C1 segment of cervical spinal cord (tissue), 14 donors: ENCODE measurements at places on chromosomes 4 and X.

- no peak for DNase-seq
Observed at GRCh38 chr4:38067499-38067898, 107.3 kb downstream of the PTTG2 start.

DNA sequence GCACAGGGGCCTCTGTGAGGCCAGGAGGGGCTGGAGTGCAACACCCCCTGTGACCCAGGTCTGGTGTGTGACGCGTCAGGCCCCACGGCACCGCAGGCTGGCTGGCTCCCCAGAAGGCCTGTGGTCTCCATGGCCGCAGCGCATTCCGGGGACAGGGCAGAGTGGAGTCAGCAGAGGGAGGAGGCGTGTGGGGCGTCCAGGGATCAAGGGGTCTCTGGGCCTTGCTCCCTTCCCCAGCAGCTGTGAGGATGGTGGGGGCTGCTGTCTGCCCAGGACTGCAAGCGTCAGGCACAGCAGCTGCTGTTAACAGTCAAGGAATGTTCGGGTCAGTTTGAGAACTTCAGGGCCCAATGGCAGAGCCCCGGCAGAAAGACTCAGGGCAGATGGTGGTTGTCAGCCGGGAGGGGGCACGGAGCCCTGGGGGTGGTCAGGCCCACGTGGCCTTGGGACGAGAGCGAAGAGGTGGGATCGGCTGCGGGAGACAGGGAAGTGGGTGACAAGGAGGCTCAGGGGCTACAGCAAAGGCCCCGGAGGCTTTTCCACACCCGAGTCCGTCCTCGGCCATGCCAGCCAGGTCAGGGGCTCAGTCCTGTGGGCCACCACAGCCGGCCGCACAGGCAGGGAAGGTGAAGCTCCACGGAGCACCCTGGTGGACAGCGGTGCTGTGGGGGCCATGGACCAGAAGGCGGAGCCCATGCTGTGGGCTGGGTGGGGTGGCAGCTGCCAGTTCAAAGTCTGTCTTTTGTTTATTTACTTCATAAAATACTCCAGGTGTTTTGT is 18.3 kb downstream of the PCGF3 start:
- DNase-seq = no peak

DNA sequence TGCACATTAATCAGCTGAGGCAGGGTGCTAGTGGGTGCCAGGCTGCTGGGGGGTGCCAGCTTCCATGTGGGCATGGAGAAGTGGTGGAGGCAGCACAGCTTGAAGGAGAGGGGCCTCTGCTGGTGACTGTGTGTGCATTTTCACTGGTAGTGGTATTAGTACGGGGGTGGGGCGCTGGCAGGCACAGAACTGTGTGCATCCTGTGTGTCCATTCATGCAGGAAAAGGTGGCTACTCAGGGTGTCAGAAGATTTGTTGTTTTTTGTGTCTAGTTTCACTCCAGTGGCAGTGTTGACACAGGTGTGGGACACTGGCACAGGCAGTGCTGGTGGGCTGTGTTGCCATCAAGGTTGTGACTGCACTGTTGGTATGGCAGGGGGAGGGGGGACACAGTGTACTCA is 1303.6 kb downstream of the FAM133A start:
- no peak for DNase-seq

GRCh38 chr4:48931459-48931858 is 24.9 kb upstream of the OCIAD2 start:
- no peak for DNase-seq

DNA sequence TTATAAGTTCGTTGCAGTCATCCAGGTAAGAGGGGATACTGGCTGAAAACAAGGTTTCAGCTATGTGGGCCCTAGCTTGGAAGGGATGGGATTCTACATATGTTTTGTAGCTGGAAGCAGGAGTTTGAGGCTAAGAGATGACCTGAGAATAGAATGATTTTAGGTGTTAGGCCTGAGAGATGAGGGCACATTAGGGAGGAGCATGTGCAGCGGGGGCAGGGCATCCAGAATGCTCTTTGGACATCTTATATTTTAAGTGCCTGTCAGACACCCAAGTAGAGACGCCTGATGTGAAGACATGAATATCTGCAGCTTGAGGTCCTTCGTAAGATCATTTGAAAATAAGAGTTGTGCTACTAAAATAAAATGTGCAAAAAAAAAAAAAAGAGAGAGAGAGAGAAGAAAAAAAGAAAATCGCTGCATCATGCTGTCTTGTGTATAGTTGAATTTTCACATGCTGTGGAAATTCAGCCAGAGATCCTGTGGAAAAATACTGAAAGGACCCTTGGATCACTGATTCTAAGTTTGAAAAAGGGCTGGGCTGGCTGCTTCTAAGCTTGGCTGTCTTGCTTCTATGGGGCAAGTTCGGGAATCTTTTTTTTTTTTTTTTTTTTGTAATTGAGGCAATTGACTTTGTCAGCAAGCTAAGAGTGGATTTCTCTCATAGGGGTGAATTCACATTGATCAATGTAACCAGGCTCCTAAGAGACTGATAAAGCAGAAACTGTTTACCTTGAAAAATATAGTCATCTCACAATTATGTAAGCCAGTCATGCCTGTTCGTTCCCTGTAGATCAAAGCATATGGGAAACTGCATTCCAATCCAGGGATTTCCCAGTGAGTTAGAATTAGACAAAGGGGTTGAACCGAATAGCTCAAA is 341.0 kb upstream of the GATB start:
- DNase-seq = no peak

GRCh38 chr4:183286590-183287308 is 33.3 kb downstream of the CLDN22 start:
- DNase-seq = no peak

GRCh38 chr4:121144021-121144420 is 20.1 kb downstream of the TNIP3 start:
- no peak for DNase-seq

GRCh38 chrX:101415180-101416145 is 7.4 kb downstream of the HNRNPH2 start:
- peak; percentile 15 for DNase-seq

- DNase-seq = no peak
Observed at GRCh38 chr4:52576961-52577623, 82.0 kb downstream of the USP46 start.

GRCh38 chrX:110667706-110668105 is 127.9 kb downstream of the CHRDL1 start:
- no peak for DNase-seq

DNA sequence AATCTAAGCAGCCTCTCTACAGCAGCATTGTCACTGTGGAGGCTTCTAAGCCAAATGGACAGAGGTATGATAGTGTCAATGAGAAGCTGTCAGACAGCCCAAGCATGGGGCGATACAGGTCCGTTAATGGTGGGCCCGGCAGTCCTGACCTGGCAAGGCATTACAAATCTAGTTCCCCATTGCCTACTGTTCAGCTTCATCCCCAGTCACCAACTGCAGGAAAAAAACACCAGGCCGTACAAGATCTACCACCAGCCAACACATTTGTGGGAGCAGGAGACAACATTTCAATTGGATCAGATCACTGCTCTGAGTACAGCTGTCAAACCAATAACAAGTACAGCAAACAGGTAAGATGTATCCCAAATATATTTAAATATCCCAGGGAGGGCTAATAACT is 4.1 kb downstream of the PCDH7 start:
- peak; percentile 12 for DNase-seq

DNA sequence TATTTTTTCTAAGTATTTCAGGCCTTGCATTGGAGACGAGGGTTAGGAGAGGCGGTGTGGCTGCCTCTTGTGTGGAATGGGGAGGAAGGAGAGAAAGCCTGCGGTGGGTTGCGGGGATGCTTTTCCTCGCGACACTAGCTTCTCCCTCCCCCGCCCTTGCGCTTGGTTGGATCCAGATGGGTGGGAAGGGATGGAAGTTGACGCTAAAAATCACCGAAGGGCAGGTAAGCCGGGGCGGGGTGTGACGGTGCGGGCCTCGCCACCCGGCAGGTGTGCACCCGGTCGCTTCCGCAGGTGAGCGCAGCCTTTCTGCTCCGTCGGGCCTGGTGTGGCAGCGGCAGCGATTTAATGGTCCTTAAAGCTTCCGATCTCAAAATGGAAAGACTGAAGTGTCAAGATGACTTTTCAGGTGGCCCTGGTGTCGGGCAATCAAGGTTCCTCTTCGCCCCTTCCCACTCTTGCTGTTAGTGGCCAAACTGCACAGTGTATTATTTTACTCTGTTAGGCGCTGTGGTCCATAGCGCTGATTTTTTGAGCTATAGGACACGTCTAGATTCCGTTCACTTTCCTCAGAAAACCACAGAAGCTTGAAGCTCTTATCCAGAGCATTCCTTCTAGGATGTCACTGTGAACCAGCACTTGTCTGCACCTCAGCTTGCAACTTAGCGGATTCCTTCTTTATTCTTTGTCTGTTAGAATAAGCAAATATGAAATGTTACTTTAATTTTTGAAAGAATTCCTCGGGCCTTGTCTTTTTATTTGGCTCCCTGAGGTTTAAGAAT is 765 bp downstream of the ENOPH1 start:
- no peak for DNase-seq

- peak; percentile 0 for DNase-seq
Observed at GRCh38 chrX:10677490-10677889, 57.1 kb upstream of the MID1 start.

GRCh38 chr4:13262816-13263215 is 221.3 kb downstream of the RAB28 start:
- no peak for DNase-seq

DNA sequence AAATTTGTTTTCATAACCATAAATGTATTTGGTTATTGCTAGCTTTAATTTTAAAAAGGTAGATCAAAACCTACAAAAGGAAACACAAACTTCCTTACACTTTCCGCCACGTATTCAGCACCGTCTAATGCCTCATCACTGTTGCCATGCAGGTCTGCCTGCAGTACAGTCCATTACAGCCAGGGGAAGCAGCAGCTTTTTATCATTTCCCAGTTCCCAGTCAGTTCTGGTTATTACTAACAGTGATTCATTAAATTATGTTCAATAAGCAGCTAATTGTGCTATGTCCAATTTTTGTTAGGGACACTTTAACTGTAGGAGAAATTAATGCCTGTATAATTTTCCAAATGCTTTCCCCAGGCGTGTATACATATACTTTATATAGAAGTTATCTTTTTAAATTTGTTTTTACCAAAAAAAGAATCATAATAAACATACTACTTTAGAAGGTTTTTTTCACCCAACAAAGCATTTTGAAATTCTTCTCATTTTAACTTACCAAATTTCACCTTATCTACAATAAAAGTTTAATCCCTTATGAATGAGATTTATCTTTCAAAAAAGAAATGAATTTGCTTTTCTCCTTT is 93.3 kb downstream of the ANXA3 start:
- DNase-seq = no peak

DNA sequence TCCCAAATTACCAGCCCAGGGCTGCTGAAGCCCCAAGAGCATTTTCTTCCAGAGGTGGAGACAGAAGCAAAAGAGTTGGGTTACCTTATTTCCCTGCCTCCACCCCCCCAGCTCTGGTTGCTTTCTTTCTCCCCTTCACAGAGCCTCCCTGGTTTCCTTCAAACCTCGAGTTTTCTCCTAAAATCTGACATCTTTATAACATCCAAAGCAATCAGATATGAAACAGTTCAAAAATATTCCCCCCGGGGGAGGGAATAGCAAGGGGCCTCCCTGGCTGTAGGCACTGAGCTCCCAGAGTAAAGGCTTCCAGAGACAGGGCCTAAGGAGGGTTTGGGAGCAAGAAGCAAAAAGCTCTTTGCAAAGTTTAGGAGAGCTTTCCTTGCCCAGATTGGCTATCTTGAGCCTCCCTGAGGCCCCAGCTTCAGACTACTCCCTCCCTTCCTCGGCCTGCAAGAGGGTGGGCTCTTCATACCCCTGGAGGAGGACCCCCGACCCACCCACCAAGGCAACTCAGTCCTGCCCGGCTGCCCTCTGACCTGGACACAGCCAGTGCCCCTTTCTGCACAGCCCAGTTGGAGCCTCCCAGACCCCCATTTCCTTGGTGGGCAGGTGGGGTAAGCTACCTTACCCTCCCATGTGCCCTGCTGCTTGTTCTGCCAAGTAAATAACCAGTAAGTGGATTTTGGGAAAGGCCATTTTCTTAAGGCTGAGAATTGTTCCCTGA is 7.6 kb downstream of the MAMLD1 start:
- DNase-seq = no peak

GRCh38 chrX:10707773-10708172 is 87.4 kb upstream of the MID1 start:
- DNase-seq = no peak

GRCh38 chrX:20252381-20253231 is 14.1 kb downstream of the RPS6KA3 start:
- DNase-seq = no peak

GRCh38 chrX:57121162-57121755 is at the start of gene SPIN2B:
SPIN2B (minus strand) TSS chrX:57121548.
- peak; percentile 46 for DNase-seq

DNA sequence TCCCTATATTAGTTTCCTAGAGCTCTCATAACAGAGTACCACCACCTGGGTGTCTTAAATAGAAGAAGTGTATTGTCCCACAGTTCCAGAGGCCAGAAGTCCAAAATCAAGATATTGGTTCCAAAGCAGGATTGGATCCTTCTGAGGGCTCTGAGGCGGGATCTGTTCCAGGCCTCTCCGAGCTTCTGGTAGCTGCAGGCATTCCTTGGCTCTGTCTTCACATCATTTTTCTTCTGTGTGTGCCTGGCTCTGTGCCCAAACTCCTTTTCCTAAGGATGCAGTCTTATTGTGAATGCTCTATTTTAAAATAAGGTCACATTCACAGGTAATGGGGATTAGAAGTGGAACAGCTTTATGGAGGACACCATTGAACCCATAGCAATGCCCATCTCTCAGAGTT is 253.7 kb upstream of the TAPT1 start:
- DNase-seq = no peak

DNA sequence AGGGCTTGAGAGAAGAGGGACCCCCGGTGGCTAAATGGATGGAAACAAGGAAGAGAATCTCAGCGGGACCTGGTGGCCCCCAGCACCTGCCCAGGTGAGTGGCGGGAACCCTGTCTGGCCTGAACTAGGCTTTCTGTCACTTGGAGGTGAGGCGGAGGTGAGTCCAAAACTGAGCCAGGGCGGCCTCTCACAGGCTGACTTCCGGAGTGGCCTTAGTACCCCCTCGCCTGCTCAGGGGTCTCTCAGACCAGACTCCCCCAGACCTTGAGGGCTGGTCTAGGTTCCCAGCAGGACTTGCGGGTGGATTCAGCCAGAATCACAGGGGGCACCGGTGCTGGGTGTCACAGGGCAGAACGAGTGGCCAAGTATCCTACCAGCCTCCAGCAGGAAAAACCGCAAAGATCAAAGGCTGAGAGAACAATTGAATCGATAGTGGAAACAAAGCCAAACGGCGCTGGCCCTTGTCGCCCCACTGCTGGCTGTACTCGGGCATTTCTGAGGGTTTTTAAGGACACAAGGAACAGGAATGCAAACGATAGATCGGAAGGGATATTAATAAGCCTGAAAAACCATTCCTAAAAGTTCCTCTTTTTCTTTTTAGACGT is 67.8 kb downstream of the WFS1 start:
- DNase-seq = no peak
